ENCODE measurements at places on chromosomes 7 and 10. TPM values are rescaled to one million over a fixed set of nuclear protein-coding genes. Genes with fewer than 3 reads are reported as not detected.

Gene GET4
- total RNA-seq, result 56.7 TPM

Gene NSUN6
- 14.4 TPM for total RNA-seq

Gene PPP1R9A
- total RNA-seq, result 20.3 TPM

Gene GIMAP4
- total RNA-seq, result not detected

Gene KLHL7
- 115 TPM for total RNA-seq

GRCh38 chr7:82384051-82384464, 59.5 kb downstream of the CACNA2D1 start:
- DNase-seq, result no peak
- H3K36me3 ChIP-seq, result no peaks in the 10 kb centered on the region
- H3K4me3 ChIP-seq, result no peak overlapping the region
- peaks cover 3% of the 10 kb centered on the region for H3K4me1 ChIP-seq

- H3K27me3 ChIP-seq, result no peaks in the 10 kb centered on the region
- no peak overlapping the region for H3K4me3 ChIP-seq
- no peak overlapping the region for H3K27ac ChIP-seq
- DNase-seq, result no peak
- no peaks in the 10 kb centered on the region for H3K4me1 ChIP-seq
- no peaks in the 10 kb centered on the region for H3K36me3 ChIP-seq
Observed at GRCh38 chr10:36676321-36676720, 449.1 kb upstream of the ANKRD30A start.

DNA sequence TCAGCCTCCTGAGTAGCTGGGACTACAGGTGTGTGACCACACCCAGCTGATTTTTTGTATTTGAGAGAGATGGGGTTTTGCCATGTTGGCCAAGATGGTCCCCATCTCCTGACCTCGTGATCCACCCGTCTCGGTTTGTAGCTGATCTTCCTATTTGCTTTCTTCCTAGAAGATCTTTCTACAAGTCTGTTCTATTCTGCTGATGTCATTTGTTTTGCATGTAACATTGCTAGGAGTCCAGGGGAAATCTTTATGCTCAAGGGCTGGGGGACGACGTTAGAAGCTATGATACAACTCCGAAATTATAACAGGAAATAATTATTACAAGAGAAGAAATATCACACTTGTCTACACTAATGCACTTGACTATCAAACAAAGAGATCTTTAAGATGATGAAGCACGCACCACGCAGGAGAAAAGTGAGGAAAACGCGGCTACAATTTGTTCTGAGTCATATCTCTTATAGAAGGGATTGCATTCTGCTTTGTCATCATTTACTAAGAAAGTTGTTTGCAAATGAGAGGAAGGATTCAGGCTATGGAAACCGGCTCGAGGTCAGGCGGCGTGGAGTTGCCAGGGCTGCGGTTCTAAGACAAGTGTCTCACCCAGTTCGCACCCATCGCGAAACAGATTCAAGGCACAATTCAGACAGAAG, 103.0 kb upstream of the CARD11 start:
- no peaks in the 10 kb centered on the region for H3K27me3 ChIP-seq
- H3K27ac ChIP-seq, result no peak overlapping the region
- no peaks in the 10 kb centered on the region for H3K36me3 ChIP-seq

DNA sequence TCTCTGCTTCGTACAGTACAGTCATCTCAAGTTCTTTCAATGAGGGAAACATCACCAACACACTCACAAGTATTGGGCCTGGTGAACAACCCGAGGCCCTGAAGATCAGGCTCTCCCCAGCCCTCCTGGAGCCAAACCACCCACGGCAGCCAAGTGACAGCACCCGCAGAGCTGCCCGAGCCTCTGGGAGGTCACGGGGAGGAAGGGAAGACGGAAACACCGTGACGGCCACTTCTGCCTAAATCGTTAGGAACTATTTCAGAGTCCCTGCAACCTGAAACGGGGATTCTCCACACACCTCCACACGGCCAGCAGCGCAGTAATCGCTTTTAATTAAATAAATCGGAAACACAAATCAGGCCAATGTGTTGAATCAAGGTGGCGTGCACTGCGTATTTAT, 222.6 kb downstream of the MAD1L1 start:
- no peak for DNase-seq
- H3K36me3 ChIP-seq, result no peaks in the 10 kb centered on the region
- no peak overlapping the region for H3K4me3 ChIP-seq
- no peak overlapping the region for H3K27ac ChIP-seq
- H3K27me3 ChIP-seq, result no peaks in the 10 kb centered on the region

DNA sequence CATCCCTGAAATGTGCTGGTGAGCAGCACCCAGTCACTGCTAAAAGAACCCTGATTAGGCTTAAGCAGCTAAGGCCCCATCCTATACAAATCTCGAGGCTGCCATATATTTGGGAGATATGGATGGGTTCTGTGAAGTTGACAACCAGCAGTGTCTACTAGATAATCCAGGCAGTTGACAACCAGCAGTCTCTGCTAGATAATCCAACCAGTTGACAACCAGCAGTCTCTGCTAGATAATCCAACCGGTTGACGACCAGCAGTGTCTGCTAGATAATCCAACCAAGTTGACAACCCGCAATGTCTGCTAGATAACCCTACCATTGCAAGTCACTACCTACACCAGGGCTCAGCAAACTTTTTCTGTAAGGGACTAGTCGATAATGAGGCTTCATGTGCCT, 58.3 kb upstream of the KDM7A start:
- H3K27ac ChIP-seq, result no peak overlapping the region
- peaks cover 3% of the 10 kb centered on the region for H3K27me3 ChIP-seq
- no peaks in the 10 kb centered on the region for H3K36me3 ChIP-seq
- H3K4me3 ChIP-seq, result no peak overlapping the region

Data from H1 (cell line).